Activated CD8-positive, alpha-beta memory T cell treated with anti-CD3 and anti-CD28 coated beads for 48 hours (primary cell): ENCODE measurements at places on chromosomes 1 and 21.

GRCh38 chr1:172500207-172500606 is 32.7 kb upstream of the SUCO start:
- no peak for DNase-seq

DNA sequence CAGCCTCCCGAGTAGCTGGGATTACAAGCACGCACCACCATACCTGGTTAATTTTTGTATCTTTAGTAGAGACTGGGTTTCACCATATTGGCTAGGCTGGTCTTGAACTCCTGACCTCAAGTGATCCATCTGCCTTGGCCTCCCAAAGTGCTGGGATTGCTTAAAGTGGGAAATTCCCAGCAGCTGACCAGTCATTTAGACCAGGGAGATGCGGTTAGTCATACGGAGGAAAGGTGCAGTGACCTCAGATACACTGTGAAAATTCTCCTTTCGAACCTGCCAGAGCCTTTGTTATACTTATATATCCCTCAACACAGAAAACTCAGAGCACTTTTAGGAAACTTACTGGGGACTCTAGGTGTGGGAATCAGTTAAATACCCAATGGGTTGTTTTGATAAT is 39.6 kb downstream of the MAP10 start:
- DNase-seq, result no peak

DNA sequence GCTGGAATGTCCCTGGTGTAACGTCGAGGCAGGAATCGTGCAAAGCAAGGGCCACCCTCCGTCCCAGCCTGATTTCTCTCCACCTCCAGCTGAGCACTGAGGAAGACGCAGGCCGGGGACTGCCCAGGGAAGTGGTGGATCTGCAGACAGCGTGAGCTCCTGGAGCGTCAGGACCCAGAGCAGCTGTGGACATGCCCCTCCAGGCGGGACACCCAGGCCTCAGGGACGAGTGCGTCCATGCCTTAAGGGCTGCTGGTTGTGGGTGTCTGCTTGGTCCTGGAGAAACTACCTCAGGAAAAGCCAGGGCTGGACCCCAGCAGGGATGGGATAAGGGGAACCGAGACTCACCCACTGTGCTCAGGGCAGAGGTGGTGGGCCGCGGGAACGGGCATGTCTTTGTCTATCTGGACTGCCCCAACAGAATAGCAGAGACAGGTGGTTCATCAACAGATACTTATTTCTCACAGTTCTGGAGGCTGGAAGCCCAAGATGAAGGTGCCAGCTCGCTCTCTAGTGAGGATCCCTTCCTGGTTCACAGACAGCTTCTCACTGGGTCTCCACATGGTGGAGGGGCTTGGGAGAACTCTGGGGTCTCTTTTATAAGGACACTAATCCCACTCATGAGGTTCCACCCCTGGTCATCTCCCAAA is 5.8 kb upstream of the MMEL1 start:
- no peak for DNase-seq

DNA sequence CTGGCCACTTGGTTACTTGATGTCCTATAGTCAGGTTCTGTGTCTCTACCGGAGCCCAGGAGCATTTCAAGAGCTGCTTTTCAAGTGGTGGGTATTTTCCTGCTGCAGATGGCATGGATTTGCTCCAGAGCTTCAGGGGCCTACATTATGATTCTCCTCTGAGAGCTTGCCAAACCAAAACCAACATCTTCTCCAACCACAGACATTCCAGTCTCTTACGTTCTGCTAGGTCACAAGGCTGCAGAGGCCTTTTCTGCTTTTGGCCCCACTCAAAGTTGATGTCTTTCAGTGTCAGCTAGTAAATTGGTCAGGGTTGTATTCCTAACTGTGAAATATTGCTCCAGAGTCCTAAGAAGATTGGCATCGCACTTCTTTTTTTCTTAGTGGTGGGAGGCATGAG is 14.7 kb upstream of the AQP10 start:
- DNase-seq, result no peak

DNA sequence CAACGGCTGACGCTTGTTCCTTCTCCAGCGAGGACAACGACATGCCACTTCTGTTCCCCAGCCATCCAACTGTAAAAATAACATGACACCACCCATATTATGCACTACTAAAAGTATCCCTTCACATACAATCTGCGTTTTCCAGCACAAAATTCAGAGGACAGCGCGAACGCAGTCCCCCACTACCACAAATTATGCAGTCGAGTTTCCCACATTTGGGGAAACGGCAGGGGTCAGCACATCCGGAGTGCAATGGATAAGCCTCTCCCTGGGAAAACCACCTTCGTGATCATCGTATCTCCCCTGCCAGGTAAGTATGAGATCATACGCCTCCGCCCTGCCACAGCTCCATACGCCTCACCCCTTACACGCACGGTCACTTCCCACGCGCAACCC is 120.9 kb downstream of the PPIAL4G start:
- DNase-seq, result no peak

DNA sequence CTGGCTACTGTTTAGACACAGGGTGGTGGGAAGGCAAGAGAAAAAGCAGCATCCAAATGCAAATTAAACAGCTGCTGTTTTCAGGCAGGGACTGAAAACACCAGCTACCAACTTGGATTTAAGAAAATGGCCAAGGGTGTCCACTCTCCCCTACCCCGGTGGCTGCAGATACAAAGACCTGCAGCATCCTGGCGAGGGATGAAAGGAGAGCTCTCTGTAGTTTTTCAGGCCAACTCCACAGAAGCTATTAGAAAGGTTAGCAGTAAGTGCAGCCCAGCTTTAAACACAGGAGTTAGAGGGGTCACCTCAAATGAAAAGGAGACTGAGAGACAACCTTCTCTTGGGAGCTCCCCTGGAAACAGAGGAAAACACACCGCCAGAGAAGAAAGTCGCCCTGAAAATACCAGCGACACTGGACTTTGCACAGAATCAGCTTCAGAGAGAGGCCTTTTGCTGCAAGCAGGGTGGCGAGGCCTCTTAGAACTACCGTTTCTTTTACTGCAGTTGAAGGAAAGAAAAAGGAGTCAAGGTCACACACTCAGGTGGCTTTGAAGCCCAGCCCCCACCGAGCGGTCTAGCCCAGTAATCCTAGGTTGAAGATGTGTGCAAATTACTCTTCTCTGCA is 74.4 kb upstream of the TIAM1 start:
- no peak for DNase-seq

DNA sequence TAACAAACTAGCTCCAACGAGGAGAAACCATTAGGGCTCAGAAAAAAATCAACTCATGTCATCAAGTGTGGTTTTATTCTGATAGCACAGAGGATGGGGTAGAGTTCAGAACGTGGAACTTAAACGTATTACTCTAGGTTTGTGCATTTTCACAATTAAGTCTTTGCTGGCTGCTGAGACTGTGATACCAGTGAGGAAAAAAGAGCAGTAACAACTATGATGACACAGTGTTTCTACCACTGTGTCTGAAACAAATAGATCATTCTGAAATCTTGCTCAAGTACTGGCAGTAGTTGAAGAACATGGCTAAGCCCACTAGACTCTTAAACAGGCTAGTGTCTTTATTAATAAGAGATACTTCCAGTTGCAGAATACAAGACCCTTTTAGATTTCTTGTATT is 31.0 kb downstream of the NUCKS1 start:
- DNase-seq, result no peak

GRCh38 chr1:71831646-71832045 is 450.7 kb downstream of the NEGR1 start:
- DNase-seq, result no peak

GRCh38 chr1:55316947-55317662 is 101.9 kb upstream of the USP24 start:
- no peak for DNase-seq

GRCh38 chr1:238672262-238672661 is 714.1 kb upstream of the CHRM3 start:
- no peak for DNase-seq

DNA sequence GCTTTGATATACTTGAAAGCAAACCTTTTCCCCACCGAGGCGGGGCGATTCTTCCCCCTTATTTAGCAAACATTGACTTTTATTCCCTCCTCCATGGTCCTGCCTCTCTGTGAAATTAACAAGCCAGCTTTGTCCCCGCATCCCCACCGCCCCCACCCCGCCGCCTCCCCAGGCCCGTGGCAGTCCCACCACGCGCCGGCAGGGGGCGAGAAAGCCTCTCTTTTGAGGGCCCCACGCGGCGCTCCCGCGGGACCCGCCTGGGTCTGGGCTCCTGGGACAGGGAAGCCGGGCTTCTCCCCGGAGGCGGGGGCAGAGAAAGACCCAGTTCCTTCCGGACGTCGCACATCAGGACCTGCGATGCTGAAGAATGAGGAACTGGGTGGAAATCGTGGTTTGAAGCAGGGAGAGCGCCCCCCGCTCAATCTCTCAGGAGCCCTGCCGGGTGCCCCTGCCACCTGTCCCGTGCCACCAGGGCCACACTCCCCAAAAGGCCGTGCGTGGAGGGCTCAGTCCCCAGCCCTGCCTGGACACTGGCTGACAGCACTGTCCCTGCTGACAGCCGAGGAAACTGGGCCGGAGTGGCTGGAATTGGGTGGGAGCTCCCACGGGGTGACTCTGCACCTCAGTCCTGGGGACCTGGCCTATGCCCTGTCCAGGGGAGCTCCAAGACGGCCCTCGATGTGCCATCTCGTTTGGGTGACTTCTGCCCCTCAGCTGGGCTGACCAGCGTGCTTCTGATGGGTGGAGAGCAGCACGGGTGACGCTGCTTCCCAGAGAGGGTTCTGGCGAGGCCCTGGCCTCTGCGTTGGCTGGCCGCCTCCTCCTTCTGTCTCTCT is 8.6 kb upstream of the ACTRT2 start:
- peak; percentile 17 for DNase-seq

GRCh38 chr1:208077232-208078075 is 166.5 kb upstream of the CD34 start:
- DNase-seq, result no peak
